Stimulated activated CD4-positive, alpha-beta T cell treated with anti-CD3 and anti-CD28 coated beads, Interleukin-1b, Interleukin-23, amount 100 ng/mL, for 1 hour (primary cell): ENCODE measurements at places on chromosomes 3 and 15.

DNA sequence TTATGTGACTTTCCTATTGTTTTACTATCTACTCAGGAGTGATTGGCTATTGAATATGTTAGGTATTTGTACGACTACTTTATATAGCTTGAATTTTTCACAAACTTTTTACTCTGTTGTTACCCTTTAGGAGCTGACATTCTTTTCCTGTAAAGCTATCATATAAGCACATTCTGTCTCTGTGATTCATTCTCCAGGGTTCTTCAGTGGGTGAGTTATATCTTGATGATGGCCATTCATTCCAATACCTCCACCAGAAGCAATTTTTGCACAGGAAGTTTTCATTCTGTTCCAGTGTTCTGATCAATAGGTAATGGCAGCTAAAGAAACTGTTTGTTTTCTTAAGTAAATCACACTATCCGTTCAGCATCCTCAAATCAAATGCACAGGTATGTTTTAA is 10.1 kb upstream of the CAPN3 start:
- DNase-seq = no peak

- no peak for DNase-seq
Measured at GRCh38 chr3:115518100-115518852, 105.0 kb upstream of the GAP43 start.

DNA sequence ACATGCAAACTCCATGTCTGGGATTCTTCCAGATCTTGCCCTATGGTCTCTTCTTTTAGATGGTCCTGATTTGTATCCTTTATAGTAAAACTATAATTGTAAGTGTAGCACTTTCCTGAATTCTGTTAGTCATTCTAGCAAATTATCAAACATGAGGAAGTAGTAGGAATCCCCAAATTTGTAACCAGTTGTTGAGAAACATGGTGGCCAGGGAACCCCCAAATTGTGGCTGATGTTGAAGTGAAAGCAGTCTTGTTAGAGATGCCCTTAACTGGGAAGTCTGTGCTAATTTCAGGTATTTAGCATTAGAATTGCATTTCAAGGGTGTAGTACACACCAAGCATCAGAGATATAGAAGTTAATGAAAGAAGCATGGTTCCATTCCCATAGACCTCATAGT is 180.4 kb upstream of the STT3B start:
- no peak for DNase-seq

DNA sequence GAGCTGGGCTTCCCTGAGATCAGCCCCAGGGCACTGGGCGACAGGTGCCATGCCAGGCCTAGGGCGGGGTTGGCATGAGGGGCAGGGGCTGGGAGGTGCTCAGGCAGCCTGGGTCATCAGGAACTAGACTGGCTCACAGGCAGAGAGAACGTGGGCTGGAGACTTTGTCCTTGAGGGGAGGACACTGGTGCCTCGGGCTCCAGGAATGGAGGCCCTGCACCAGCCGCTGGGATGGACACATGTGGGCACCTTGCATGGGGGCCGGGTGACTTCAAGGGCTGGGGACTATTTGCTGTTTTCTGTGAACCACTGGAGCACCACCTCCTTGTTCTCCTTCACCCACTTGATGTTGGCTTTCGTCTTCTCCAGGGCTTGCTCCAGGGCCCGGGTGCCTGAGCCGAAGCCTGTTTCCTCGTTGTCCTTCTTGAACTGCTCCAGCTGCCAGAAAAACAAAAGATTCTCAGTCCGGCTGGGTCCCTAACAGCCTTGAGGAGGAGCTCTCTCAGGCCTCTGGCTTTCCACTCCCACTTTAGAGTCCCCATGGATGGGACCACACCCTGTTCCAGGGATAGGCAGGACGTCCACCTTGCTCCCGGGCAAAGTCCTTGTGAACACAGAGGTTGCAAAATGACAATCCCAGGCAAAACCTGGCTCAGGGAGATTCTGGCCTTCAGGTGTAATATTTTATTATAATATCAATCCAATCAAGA is 9.1 kb downstream of the MESP2 start:
- no peak for DNase-seq

DNA sequence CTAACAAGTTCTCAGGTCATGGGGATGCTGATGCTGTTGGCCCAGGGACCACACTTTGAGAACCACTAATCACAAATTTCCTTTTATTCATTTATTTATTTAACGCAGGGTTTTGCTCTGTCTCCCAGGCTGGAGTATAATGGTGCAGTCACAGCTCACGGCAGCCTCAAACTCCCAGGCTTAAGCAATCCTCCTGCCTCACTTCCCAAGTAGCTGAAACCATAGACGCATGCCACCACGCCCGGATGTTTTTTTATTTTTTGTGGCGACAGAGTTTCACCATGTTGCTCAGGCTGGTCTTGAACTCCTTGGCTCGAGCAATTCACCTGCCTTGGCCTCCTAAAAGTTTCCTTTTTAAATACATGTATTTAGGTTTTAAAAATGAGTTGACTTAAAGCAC is 20.7 kb upstream of the ISLR2 start:
- DNase-seq = no peak

DNA sequence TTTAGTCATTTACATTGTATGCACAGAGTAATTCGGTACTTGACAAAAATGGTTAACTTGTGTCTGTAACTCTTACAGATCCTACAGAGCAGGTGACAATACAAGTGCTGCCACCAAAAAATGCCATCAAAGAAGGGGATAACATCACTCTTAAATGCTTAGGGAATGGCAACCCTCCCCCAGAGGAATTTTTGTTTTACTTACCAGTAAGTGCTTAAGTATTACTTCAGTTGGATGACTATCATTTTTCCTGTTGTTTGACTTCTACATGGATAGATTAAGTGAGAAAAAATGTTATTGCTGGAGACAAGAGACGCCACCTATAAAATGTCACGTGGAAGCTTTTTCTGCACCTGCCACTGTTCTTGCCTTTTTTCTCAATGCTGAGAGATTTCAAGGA is 173.2 kb downstream of the ALCAM start:
- no peak for DNase-seq

DNA sequence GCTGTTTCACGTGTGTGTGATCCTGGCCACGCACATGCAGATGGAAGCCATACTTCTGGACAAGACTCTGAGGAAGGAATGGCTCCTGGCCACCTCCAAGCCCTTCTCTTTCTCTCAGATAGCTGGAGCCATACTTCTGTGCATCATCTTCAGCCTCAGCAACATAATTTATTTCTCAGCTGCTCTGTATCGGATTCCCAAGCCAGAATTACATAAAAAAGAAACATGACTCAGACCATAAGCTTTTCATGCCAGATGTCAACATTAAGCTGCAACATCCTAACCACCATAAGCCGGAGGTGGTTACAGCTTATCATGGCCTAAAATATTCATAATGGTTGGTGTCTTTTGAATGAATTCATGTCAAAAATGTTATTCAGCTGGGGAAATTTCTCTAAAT is 10.6 kb upstream of the KIF23 start:
- DNase-seq = no peak

DNA sequence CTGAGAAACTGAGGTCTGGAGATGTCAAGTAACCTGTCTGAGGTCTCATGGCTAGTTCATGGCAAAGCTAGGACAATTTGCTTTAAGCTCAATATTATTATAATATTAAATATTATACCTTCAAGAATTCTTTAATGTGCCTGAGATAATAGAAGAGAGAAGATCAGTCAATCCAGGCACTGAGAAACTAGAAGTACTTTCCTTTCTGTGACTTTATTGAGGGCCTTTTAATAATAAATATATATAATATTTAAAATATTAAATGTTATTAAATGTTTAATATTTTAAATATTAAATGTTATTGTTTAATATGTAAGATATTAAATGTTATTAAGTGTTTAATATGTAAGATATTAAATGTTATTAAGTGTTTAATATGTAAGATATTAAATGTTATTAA is 144.3 kb upstream of the DNAJC19 start:
- DNase-seq = no peak

GRCh38 chr3:98003306-98003969 is 31.2 kb upstream of the RIOX2 start:
- DNase-seq = no peak

DNA sequence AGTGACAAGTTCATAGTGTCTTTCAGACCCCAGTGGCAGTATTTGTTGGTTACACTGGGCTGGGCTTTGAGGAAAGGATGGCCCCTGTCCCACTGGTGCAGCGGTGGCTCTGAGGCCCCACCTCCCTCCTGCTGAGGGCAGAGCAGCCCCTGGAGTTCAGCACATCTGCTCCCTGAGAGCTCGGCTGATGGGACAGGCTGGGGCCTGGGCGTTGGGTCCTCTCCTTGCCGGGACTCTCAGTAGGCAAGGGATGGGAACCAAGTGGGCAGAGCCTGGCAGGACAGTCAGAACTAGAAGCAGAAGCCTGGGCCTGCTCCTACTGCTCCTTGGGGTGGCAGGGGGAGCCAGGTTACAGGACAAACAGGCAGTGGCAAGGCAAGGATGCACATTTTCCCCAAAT is 114.5 kb downstream of the NUP210 start:
- DNase-seq = no peak

DNA sequence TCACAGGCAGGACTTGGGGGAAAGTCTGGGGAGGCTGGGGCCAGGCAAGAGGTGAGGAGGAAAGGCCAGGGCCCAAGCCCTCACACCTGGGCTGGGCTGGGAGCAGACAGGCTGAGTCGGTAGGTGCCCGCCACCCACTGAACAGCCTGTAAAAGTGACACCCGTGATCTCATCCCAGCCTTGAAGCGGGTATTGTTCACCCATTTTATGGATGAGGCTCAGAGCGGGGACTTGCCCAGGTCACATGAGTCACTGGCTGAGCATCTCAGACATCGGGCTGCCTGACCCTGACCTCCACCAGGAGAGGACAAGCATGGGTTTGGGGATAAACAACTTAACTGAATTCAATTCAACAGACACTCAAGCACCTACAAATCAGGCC is 52.0 kb upstream of the CTSH start:
- no peak for DNase-seq

- no peak for DNase-seq
Measured at GRCh38 chr15:89860891-89861290, 32.9 kb downstream of the AP3S2 start.

- DNase-seq = no peak
Measured at GRCh38 chr3:70861855-70862254, 549.4 kb upstream of the MDFIC2 start.

DNA sequence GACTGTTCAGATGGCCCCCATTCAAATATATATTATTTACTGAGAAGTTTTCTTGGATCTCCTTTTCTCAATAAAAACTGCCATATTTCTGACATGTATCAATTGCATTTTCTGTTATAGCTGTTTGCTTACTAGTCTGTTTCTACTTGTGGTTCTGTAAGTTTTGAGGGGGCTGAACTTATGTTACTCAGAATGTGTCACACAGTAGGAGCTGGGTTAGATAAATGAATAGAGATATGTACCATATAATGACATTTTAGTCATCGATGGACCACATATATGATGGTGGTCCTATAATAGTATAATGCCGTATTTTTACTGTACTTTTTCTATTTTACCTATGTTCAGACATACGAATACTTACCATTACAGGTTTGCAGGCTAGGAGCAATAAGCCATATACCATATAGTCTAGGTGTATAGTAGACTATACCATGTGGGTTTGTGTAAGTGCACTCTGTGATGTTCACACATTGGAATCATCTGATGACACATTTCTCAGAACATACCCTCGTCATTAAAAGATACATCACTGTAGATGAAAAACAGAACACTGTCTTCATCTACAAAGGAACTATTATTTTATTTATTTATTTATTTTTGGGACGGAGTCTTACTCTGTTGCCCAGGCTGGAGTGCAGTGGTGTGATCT is 22.3 kb downstream of the PPP4R2 start:
- no peak for DNase-seq

DNA sequence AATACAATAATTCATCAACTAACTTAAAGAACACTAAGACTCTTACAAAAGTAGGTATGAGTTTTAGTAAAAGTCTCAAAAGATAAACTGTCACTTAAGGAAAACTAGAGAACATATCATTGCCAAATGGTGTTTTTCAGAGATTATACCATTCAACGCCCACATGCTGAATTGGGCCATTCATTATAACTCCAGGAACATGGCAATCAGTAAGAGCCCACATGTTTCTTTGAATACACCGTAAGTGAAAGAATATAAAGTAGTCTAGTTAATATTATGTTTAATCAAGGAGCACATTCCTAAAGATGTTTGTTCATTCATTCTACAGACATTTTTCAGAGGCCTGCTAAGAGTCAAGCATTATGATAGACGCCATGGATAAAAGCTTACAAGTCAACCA is 22.9 kb downstream of the B3GNT5 start:
- DNase-seq = no peak

DNA sequence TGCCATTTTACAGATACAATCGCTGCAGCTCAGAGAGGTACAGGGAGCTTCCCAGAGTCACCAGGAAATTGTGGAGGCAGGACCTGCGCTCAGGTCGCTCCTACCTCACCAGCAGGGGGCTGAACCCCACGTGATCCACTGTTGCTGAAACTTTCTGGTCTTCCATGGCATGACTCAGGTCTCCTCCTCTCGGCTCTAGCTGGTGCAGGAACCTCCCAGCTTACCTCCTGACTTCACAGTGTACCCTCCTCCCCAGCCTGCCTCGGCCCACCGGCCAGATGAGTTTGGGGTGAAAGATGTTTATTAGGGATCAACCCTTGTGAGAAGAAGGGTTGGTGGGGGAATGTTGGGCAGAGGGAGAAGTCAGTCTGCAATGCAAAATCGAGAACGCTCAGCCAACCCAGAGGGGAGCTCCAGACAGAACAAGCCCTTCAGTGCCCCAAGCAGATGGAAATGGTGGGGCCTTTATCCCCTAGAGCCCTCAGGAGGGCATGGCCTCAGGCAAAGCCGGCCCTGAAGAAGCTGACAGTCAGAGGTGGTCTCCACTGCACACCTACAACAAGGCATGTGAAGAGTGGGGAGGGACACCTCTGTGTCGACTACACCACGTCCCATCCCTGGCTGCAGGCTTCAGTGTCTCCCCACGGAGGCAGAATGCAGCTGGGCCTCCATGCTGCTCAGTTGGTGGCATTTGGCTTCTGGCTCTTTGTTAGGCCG is 118.6 kb upstream of the PRR20G start:
- DNase-seq = no peak

DNA sequence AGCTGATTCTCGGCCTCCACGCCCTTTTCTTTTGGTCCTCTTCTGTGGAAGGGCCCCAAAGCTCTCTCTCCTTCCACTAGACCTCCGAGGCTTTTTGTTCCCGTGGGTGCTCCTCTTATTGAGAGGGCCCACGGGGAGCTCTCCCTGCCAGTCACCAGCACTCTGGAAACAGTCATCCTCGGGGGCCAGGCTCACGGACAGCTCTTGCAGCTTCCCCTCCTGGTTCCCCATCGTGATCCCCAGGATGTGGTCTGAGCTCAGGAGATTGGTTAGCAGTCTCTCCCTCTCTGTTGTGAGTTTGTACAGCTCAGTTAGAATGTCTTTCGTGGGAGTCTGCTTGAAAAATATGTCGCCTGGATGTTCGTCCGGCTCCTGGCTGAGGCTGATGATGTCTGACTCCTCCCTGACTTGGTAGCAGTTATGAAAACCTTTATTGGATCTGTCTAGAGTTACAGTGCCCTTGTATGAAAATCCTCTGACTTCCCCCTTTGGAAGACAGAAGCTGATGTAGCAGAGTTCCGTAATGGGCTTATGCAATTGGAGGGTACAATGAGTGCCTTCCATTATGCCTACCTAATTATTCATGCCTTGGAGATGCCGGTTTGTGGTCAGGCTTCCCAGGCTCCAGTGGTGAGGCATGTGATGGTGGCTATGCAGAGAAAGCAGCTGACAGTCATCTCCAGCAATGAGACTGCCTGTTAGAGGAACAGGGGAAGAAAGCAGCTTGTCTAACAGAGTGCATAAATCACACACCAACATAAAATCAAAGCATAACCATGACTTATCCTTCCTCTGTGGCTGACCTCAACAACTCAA is 40.0 kb downstream of the FMN1 start:
- DNase-seq = no peak
